ENCODE measurements at places on chromosomes 2 and 18. TPM values are rescaled to one million over a fixed set of nuclear protein-coding genes. Genes with fewer than 3 reads are reported as not detected.

Gene SULT1C4
- not detected for total RNA-seq

Gene CHAC2
- total RNA-seq = 16.0 TPM

Gene IL37
- total RNA-seq = 2.6 TPM

Gene SIX3
- 0.07 TPM for total RNA-seq

DNA sequence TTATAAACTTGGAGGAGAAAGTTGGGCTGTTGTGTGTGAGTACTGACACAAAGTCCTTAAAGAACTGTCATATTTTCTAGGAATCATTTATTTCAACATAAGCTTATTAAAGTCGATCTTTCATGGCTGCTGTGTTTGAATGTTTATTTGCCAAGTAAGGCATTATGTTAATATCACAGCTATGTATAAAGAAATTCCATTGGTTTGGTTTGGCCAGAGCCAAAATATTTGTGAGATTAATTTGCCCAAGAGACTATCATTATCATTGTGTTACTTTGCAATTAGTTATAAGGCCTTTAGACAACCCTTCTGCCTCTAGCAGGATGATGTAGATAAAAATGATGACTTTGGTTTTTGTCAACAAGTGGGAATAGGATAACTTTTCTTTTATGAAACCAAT lies 240.6 kb upstream of the NT5C1B start:
- H3K27me3 ChIP-seq = no peaks in the 10 kb centered on the region
- H3K27ac ChIP-seq = no peak overlapping the region
- DNase-seq = no peak
- H3K4me1 ChIP-seq = peaks cover 24% of the 10 kb centered on the region
- H3K4me3 ChIP-seq = no peak overlapping the region

GRCh38 chr18:78519394-78520062 lies 460.1 kb upstream of the SALL3 start:
- H3K36me3 ChIP-seq = no peaks in the 10 kb centered on the region
- DNase-seq = no peak
- no peak overlapping the region for H3K4me3 ChIP-seq

- no peak for DNase-seq
- no peaks in the 10 kb centered on the region for H3K4me1 ChIP-seq
- H3K27me3 ChIP-seq = no peaks in the 10 kb centered on the region
- H3K4me3 ChIP-seq = no peak overlapping the region
- H3K27ac ChIP-seq = no peak overlapping the region
These were observed 731.1 kb upstream of the SLC8A1 start for GRCh38 chr2:41182961-41183360.

GRCh38 chr2:15253835-15254286 lies 307.3 kb downstream of the NBAS start:
- H3K4me3 ChIP-seq = no peak overlapping the region
- H3K4me1 ChIP-seq = no peaks in the 10 kb centered on the region
- no peak for DNase-seq
- no peaks in the 10 kb centered on the region for H3K36me3 ChIP-seq
- H3K27ac ChIP-seq = no peak overlapping the region
- no peaks in the 10 kb centered on the region for H3K27me3 ChIP-seq

All from PC-3 (cell line).